ENCODE measurements at places on chromosomes 7 and 10.

- no peak for DNase-seq
Observed at GRCh38 chr7:115340828-115341227, 418.9 kb downstream of the MDFIC start.

- DNase-seq = no peak
Observed at GRCh38 chr10:76117949-76118348, 686.5 kb downstream of the LRMDA start.

- no peak for DNase-seq
Observed at GRCh38 chr7:74214816-74215630, 5.2 kb downstream of the LAT2 start.

DNA sequence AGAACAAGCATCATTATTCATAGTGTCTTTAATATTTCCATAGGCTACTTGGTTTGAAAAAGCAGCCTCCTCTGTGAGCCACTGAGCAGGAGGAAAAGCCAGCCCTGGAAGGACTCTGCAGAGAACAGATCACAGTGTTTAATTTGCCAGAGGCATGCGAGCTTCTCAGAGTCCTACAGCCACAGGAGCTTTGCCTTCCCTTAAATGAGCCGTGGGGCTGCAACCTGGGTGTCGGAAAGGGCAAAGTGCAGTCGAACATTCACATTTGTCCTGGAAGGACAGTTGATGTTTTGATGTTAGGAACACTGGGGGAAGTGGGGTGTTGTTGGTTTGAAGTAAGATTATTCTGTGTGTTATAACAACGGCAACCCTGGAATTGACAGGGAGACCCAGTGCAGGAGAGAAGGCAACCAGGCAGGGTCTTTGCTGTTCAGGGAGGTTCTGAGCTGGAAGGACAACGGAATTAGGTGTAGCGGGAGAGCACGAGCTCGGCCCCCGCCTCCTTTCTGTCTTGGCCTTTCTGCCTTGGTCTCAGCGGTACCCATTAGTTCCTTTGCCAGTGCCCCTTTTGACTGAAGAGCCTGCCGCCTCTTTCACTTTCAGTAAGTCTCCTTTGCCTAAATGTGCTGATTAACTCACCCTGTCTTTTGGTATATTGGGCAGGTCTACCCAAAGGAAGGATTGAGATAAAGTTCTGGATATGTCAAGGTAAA is 192.3 kb upstream of the PITRM1 start:
- DNase-seq = no peak

DNA sequence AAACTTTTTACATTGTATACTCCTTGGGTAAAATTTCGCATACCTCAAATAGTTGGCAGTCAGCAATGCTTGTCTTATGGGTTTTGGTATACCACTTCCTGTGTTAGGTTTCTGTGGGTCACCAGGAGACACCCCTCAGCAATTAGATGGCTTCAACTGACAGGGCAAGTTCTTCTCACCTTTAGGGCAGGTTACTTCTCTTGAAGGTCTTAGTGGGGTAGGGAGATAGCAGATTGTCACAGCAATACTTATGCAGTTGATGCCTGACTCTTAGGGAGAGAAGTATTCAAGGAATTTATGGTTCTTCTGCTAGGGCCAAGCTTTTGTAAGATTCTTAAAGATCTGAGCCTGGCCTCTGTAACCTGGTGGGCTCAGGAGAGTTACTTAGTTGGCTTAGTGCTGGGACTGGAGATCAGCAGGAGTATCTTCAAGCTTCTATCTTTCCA is 42.9 kb downstream of the MKLN1 start:
- DNase-seq = no peak

DNA sequence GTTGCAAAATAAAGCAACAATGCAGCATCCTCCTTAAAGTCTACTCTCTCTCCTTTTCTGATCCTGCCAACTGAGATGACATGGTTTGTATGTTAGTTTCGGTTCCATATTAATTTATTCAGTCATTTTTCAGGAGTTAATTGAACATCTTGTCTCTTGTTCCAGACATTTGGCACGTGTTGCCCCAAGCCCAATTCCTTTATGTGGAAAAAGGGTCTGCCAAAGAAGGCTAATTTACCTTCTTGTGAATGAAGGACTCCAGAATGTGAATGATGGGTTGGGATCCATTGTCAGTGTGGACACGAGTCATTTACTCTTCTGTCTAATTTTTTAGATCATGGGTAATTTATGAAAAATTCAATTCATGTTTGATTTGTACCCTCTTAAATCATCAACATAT is 350.9 kb upstream of the LRGUK start:
- no peak for DNase-seq

DNA sequence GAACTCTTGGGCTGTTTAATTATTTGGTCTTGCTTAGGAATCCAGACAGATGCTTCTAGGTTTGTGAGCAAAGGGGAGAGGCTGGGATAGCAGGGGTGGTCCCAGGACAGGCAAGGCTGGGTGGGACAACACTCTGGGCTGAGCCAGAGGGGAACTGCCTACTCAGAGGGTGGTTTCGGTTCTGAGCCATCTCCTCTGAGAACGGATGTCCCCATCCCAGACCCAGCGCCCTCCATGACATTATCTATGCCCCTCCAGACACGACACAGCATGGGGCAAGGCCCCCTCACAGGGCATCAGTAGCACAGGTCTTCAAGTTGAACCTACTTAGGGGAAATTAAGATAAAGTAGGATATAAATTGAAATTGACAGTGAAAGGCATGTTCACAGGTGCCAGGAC is 7.1 kb downstream of the ASB10 start:
- DNase-seq = no peak

GRCh38 chr7:127824682-127825081 is 172.7 kb downstream of the SND1 start:
- DNase-seq = no peak

GRCh38 chr7:2475678-2476015 is 551 bp downstream of the GRIFIN start:
- no peak for DNase-seq

GRCh38 chr7:151883857-151884256 is 6.9 kb upstream of the PRKAG2 start:
- DNase-seq = no peak

DNA sequence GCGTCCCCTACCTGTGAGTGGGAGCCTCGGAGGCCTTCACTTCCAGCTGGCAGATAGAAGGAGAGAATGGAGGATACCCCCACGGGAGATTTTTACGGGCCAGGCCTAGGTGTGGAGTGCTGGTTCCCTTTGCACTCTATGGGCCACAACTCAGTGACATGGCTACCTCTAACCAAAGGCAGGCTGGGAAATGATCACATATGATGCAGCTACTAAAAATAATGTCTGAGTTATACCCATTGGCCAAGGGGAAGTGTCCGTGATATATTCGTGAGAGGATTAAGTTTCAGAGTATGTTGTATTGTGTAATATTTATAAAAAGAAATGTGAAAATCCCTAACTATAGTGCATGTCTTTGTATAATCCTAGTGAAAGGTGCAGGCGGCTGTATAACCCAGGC is 13.5 kb upstream of the HIPK2 start:
- no peak for DNase-seq

GRCh38 chr10:44780426-44780825 is 130.7 kb upstream of the TMEM72 start:
- DNase-seq = no peak

- DNase-seq = no peak
Observed at GRCh38 chr7:20326342-20326741, 4.4 kb upstream of the ITGB8 start.

GRCh38 chr7:149822353-149822943 is 15.7 kb upstream of the ZNF862 start:
- no peak for DNase-seq

- no peak for DNase-seq
Observed at GRCh38 chr7:6227294-6227846, 45.1 kb downstream of the CYTH3 start.

DNA sequence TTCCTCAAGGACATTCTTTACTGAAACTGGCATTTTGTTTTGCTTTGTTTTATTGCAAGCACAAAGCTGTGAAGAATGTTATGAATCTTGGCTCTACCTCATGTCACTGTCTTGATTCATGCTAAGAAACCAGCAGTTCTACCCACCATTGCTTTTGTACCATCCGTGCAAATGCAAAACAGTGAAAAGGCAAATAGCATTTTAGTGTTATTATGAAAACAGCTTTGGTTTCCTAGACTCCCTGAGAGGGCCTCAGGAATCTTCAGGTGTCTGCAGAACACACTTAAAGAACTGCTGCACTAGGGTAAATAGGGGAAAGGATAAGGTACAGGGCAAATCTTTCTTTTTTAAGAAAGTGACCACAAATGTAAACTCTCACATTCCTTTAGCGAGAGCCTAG is 318.9 kb downstream of the AHR start:
- no peak for DNase-seq

GRCh38 chr10:18683427-18683826 is 24.2 kb downstream of the ARL5B start:
- no peak for DNase-seq

- DNase-seq = no peak
Observed at GRCh38 chr7:54109501-54109900, 432.7 kb upstream of the VSTM2A start.

DNA sequence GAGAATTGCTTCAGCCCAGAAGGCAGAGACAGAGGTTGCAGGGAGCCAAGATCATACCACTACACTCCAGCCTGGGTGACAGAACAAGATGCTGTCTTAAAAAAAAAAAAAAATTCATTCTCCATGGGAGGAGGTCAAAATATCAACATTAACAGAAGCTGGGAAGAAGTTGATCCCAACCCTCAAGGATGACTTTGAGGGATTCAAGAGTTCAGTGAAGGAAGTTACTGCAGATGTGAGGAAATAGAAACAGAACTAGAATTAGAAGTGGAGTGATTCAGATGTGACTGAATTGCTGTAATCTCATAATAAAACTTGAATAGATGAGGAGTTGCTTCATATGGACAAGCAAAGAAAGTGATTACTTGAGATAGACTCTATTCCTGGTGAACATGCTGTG is 19.7 kb upstream of the RPEL1 start:
- DNase-seq = no peak

DNA sequence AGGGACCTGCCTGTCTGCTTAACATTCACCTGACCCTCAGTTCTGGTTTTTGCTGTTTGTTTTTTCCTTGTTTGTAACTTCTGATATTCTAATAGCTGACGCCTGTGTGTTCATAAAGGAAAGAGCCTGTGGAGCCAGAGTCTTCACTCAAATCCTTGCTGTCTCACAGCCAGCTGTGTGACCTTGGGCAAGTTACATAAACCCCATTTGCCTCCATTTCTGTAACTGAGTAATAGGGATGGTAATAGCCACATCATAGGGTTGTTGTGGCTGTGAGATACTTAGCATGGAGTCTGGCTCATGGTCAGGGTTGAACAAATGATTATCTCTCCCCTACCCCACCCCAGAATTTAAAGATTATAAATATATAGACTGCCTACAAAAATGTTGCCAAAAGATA is 27.0 kb downstream of the WBP1L start:
- no peak for DNase-seq

DNA sequence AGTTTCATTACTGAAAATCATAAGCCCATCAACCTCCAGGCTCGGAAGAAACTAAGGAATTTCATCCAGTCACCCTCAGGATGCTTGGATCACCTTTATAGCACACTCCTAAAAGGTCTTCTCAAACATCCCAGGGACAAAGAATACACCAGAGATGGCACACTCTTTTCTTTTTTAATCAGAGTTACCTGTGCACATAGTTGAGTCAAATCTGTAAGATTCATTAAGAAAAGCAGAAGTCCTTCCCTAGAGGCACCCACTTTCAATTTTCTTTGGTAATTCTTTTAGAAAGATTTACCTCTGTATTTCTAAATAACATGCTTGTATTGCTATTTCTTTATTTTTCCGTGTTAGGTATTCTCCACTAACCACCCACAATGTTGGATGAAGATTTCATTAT is 50.6 kb upstream of the IL6 start:
- no peak for DNase-seq

GRCh38 chr10:101655570-101655969 is 39.4 kb downstream of the FBXW4 start:
- no peak for DNase-seq
